ENCODE measurements at places on chromosomes 1 and 21.

- no peak for DNase-seq
Measured at GRCh38 chr1:193581341-193581740, 394.9 kb upstream of the B3GALT2 start.

GRCh38 chr1:40633931-40634376 lies 31.5 kb downstream of the RIMS3 start:
- no peak for DNase-seq

- DNase-seq, result no peak
Measured at GRCh38 chr1:1203561-1204424, 2.6 kb downstream of the TNFRSF18 start.

DNA sequence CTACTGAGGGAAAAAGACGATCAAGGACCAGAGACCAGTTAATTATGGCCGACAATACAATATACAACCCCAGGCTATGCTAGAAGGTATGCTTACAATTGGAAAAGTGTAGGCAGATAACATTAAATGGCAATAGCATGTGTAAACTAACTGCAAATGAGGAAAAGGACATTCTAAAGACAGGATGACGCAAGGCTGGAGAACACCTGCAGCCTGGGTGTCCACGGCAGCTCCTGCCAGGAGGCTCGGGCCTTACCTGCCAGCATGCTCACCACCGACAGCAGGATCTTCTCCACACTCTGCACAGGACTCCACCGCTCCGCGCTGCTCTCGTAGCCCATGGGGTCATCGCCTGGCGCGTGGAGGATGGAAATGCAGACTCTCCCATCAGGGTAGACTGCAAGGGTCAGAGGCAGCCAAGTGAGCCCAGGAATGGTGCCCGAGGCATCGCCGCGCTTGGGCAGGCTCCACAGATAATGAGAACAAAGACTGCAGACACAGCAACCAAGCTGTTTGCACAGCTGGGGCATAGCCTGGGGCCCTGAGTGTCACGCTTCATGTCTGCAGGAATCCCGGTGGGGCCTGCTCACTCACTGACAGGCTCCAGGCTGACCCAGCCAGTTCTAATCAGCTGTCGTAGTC lies 28.2 kb downstream of the UBE2G2 start:
- DNase-seq, result no peak

DNA sequence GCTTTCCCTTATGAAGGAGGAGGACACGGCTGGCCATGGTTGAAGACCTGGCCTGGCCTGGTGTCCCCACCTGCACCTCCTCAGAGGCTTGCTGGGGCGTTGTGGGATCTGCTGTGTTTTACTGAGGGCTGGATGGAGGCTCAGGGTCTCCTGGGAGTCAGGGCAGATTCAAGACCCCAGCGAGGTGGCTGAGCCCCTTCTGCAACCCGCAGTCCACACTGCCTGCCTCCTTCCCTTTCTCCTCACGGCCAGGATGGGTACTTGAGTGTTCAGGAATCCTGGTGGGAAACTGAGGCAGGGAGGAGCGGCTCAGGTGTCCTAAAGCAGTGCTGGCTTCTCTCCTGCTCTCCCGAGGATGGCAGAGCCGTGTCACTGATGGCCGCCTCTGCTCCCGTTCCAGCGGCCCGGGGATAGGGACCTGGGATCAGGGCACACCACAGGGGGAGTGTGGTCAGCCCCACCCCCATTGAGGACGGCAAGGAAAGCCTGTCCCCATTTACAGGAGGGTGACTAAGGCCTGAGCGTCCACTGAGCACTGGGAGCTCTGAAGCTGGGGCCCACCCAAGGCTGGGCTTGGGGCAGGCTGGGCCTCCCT lies 47.5 kb downstream of the TRPM2 start:
- no peak for DNase-seq

DNA sequence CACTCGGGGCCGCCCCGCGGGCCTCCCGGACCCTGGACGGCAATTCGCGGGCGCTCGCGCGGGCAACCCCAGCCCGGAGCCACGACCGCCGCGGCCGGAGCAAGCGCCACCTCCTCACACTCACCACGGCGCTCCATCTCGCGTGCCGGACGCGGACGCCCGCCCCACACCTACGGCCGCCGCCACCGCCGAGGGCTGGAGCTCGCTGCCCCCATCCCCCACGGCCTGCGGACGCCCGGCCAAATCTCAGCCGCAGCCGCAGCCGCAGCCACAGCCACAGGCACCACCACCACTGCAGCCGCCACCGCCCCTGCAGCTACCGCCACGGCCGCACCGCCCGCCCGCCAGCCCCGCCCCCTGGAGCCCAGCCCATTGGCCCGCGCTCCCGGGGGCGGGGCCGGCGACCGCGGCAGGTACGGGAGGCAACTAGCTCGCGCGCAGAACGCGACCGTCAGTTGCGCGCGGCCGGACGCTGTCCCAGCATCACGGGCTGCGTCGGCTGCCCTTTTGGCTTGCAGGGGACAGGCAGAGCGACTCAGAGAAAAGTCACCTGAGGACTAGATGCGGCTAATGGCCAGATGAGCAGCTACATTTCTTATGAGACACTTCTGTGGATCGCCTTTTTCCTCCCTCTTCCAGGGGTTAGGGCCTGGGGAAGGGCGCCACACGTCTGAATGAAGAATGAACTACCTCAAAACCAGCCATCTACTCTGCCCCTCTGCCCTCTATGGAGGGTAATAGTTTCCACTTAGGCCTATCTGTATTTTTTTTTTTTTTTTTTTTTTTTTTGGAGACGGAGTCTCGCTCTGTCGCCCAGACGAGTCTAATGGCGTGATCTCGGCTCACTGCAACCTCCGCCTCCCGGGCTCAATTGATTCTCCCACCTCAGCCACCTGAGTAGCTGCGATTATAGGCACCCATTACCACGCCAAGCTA lies at the start of gene ARHGAP29:
TSS of gene ARHGAP29 (minus strand) at position 294 of the 936 bp plus-strand sequence. CDS start 5,973 bp downstream, outside the sequence.
- peak; percentile 14 for DNase-seq
